ENCODE measurements at places on chromosomes 4 and X.

DNA sequence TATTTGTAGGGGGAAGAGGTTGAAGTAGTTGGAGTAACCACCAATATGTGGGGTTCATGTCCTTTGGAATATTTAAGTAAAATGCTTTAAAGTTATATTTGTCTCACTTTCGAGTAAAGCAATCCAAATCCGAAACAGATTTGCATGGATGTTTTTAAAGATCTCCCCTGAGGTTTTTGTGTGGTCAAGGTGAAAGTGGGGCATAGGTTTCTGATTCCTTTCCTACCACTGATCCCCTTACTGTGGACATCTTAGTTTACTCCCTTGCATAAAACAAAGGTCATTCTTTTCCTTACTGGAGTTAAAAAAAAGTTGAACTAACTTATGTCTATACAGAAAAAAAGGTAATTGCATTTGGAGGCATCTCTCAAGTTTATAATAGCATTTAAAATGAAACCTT lies 71.9 kb upstream of the PHOX2B start:
- no peak for DNase-seq

- peak; percentile 23 for DNase-seq
Observed at GRCh38 chrX:56233682-56234081, 1.5 kb downstream of the KLF8 start.

- DNase-seq, result no peak
Observed at GRCh38 chr4:52372269-52372668, 286.8 kb downstream of the USP46 start.

DNA sequence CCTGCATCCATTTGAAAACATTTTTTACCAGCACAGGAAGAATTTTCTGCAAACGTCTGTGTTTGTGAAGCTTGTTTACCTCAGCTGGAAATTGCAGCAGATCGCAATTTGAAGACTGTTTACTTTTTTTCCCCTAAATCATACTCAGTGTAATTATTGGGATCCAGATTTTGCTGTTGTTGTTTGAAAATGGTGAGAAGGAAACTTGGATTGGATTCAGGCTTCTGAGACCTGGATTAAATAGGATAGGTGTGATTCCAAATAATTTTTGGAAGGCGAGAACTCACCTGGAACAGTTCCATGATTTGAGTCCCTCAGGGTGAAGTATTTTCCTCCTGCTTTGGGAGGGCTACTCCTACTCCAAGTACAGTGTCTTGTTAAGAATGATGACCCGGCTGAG lies 279.8 kb downstream of the STIM2 start:
- no peak for DNase-seq

DNA sequence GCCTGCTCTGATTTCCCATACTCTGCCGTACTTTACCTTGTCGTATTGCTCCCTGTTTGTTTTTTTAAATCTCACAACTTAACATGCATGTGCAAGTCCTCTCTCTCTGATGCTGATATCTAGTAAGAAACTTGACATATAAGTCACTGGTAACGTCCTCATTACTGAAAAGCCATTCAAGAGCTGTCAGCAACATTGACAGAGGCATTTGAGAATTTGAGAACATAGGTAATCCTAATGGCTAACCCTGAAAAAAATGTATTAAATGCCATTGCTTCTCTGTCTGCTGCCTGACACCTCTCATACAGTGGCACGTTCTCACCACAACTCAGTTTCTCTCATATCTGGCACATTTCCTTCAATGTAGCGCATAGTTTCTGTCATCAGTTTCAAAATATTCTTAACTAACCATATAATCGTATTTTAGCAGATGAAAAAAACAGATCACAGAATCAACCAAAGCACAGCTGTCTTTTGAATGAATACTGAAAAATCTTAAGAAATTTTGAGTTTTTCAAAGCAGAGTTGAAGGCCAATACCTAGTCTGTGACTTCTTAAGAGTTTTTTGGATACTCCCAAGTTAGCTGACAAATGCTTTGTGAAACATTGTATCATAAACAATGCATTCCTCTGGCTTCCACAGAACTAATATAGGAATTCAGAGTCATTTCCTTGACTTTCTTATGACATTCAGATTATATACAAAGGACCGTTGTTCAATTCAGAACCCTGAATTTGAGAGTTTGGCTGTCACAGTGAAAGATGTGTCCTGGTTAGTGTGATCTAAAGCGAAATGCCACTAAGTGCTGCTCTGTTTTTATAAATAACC lies 996.4 kb downstream of the C4orf33 start:
- DNase-seq, result no peak

- DNase-seq, result no peak
Observed at GRCh38 chr4:105969575-105969974, 74.3 kb downstream of the NPNT start.

DNA sequence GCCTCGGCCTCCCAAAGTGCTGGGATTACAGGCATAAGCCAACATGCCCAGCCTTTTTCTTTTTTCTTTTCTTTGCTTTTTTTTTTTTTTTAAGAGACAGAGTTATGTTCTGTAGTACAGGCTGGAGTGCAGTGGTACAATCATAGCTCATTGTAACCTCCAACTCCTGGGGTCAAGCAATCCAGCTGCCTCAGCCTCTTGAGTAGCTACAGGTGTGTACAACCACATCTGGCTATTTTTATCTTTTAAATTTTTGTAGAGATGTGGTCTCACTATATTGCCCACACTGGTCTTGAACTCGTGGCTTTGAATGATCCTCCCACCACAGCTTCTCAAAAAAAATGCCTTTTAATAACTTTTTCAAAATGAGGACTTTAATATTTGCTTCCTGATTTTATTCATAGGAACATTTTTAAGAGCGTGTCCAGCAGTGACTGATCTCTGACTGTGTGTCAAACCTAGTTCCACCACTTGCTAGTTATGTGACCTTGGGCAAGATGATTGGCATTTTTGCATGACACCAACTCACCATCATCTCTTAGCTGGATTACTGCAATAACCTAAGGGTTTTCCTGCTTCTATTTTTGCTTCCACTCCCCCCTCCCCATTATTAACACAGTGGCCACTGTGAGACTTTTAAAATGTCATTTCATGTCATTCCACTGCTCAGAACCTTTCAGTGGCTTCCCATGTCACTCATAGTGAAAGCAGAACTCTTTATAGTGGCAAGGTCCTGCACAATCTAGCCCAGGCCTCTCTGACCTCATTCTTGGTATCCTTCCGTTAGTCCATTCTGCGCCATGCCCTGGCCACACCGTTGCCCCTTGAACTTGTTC lies 4.5 kb upstream of the TNIP3 start:
- DNase-seq, result no peak

GRCh38 chr4:7398788-7399439 lies 35.8 kb downstream of the PSAPL1 start:
- no peak for DNase-seq

DNA sequence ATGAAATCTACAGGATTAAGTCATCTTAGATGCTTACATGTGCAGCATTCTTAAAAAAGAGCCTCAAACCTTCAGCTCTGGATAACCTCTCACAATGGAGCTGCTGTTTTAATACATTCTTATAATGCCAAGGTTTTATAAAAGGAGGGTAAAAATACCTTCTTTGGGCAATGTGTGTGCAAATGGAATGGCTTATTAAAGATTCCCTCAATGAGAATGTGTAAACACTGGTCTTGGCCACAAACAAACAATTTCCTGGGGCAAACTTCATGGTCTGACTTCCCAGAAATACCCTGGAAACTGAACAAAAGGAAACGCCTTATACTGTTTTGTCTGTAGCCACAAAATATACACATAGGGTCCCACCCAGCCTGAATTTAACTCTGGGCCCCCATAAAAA lies 148.6 kb upstream of the INTU start:
- no peak for DNase-seq

GRCh38 chr4:165199286-165199685 lies 8.1 kb upstream of the KLHL2 start:
- no peak for DNase-seq

GRCh38 chr4:86876894-86877685 lies 15.1 kb downstream of the C4orf36 start:
- no peak for DNase-seq

GRCh38 chrX:74389016-74389722 lies 32.1 kb upstream of the SLC16A2 start:
- DNase-seq, result no peak

GRCh38 chrX:132219343-132219768 lies at the start of gene RAP2C:
Gene RAP2C (minus strand): TSS chrX:132219447. CDS start chrX:132217268, 2,179 bp downstream.
- DNase-seq, result peak; percentile 68

DNA sequence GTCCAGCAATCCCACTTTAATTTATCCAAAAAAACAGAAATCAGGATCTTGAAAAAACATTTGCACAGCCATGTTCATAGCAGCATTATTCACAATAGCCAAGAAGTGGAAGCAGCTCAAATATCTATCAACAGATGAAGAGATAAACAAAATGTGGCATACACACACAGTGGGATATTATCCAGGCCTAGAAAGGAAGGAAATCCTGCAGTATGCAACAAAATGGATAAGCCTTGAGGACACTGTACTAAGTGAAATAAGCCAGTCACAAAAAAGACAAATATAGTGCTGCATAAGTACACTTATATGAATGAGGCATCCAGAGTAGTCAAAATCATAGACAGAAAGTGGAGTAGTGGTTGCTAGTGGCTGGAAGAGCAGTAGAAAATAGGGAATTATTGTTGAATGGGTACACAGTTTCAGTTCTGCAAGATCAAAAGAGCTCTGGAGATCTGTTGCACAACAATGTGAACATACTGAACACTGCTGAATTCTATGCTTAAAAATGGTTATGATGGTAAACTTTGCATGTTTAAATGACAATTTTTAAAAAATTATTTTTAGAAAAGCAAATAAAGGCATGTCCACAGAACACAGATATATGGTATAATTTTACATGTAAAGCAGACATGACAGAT lies 25.6 kb downstream of the CHM start:
- DNase-seq, result no peak

DNA sequence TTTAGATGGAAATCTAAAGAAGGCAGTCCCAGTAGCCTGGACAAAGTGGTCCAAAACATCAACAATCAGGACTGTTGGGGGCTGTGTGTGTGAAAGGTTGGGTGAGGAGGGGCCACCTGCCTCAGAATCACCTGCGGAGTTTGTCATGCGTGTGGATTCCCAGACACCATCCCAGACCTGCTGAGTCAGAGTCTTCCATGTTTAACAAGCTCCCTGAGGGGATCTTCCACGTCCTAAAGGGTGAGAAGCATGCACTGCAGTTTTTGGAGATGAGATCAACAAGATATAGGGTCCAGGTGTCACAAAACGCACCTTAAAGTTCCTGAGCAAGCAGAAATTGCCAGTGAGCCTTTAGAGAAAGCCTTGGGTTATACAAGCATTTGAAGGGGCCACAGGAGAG lies 207.0 kb upstream of the FAM9B start:
- no peak for DNase-seq

GRCh38 chr4:87089368-87089767 lies 131.1 kb downstream of the KLHL8 start:
- DNase-seq, result no peak

DNA sequence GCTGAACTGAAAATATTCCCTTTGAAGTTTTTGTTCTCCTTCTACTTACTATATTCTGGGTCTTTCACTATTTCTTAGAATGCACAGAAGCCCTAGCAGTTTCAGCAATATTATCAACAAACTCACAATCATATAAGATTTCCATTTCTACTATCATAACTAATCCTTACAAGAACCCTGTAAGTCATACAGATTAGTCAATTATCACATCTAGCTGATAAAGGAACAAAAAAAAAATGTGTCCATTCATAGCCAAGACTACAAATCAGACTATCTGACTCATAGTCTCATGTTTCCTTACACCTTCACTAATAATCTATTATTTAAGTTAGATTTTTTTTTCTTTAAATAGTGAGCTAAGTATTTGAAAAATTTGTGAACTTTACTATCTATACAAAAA lies 72.5 kb downstream of the LRBA start:
- DNase-seq, result no peak

- no peak for DNase-seq
Observed at GRCh38 chr4:183666088-183666487, 7.0 kb downstream of the TRAPPC11 start.

DNA sequence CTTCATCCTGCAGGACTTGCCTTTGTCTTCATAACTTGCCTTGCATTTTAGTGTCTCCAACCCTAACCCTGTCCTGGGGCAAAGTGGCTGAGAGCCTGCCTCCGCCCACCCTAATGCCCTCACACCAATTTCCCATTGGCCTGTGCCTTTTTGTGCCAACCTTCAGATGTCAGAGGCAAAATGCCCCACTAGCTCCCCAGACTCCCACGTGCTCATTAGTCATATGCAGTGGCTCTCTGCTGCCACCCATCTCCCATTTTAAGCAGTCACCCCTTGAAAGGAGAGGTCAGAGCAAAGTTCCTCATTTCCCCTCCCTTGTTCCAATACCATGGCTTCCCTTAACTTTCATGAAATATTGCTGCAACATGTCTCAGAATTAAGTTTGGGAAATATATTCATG lies 74.8 kb upstream of the PASD1 start:
- DNase-seq, result peak; percentile 13

DNA sequence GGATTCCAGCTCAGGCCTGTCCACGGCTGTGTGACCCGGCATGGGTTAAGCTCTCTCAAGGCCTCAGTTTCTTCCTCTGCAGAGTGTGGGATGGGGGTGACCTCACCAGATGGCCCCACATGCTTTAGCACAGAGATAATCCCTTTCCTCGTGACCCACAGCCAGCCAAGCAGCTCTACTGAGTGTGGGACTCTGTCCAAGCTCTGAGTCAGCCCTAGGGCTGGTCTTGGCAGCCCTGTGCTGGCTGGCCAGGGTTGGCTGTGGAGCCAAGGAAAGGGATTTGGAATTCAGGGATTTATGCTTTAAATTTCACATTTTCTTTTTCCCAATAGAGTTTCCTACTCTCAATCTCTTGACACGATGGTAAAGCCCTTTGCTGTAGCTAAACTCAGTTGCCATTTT lies 19.7 kb upstream of the SPON2 start:
- no peak for DNase-seq
